CD4-positive, alpha-beta memory T cell (primary cell): ENCODE measurements at places on chromosomes 3 and 15.

GRCh38 chr3:179272385-179272784 lies 21.5 kb upstream of the KCNMB3 start:
- DNase-seq, result no peak

DNA sequence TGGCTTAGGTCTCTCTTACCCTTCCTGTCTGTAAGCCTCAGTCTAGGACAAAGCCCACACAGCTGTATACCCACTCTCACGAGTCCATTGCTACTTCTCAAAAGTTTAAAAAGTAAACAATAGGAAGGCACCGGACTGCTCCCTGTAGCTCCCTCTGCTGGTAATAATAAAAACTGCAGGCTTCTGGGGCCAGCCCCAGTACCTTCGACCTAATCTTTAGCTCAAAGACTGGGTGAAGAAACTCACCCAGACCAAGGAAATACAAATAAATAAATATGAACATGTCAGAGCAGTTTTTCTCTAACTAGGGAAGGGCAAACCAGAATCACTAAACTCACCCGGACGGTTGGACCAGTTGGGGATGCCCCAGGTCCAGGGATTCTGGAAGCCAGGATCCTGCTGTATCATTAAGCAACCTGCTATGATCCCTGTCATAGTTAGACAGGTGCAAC lies 5.0 kb downstream of the FAM219B start:
- peak; percentile 53 for DNase-seq

GRCh38 chr15:83739629-83740028 lies 85.7 kb downstream of the ADAMTSL3 start:
- no peak for DNase-seq

DNA sequence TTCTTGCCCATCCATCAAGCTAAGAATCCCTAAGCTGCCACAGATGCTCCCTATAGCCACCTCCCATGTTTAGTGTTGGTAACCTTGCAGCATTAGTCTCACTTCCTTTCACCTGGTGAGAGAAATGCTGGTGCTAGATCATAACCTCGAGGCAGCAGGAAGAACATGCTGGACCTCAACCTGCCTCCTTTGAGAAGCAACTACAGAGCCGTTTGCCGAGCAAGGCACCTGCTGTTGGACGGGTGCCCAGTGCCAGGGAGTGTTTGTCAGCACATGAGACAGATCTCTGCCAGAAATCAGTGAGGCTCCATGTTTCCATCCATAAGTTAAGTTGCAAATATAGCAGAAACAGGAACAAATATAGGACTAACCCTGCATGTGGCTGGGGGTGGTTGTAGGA lies 955.7 kb downstream of the TUSC7 start:
- DNase-seq, result no peak

DNA sequence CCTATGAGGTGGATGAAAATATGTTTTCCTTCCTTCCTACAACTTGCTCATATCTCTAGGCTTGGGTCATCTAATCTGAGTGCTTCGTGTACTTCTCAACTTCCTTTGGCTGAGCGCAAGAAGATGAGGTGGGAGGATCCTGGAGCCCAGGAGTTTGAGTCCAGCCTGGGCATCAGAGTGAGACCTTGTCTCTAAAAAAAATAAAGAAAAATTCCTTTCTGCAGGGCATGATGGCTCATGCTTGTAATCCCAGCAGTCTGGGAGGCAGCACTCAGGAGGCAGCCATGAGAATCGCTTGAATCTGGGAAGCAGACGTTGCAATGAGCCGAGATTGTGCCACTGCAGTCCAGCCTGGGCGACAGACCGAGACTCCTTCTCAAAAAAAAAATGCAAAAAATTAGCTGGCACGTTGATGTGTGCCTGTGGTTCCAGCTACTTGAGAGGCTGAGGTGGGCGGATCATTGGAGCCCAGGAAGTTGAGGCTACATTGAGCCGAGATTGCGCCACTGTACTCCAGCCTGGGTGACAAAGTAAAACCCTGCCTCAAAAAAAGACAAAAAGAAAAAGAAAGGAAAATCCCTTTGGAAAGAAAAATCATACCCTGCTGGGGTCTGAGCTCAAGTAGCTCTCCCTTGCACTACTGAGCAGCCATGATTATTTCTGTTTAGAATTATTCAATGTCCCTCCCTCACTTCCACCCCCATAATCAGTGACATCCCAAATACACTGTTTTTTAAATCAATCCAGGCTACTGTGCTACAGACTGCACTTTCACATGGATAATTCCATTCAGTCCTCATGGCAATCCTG lies 28.0 kb upstream of the RAB11A start:
- no peak for DNase-seq

GRCh38 chr15:36605604-36606263 lies 26.3 kb downstream of the CDIN1 start:
- DNase-seq, result no peak

DNA sequence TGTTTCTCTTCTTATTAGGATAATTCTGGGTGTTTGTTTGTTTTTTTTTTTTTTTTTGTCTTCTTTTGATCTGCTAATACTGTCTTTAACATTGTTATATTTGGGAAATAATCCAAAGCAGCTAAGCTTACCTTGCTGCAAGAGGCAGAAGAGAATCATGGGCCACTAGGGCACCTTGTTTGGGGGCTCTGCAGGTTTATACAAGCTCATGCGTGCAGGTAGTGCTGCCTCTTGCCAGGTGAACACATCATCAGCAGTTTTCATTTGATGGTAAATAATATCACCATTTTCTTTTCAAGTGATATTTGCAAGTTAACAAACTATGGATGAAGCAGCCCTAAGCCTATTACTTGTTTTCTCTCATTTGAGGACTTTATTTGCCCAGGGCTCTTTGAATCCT lies 37.9 kb downstream of the MAP3K13 start:
- DNase-seq, result no peak

DNA sequence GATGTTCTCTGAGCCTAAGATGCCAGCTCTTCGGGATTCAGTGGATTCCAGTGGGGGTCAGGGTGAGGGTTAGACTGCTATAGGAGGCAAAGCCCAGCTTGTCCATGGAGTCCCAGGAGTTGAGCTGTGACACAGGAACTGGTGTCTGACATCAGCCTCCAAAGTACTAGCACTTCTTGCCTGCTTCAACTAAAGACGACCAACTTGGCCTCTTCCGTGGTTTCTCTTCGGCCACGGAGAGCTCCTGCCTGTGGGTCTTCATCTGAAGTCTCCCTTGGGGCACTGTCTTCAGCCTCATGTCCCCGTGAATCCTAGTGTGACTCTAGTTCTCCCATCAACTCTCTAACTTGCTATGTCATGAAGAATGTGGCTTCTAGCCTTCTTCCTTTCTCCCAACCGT lies 12.8 kb upstream of the ACAN start:
- DNase-seq, result no peak

GRCh38 chr3:38616658-38617057 lies 32.8 kb downstream of the SCN5A start:
- no peak for DNase-seq

GRCh38 chr3:141151439-141151838 lies 80.2 kb upstream of the PXYLP1 start:
- DNase-seq, result no peak

GRCh38 chr3:123067689-123068600 lies 1.1 kb downstream of the PDIA5 start:
- DNase-seq, result no peak

DNA sequence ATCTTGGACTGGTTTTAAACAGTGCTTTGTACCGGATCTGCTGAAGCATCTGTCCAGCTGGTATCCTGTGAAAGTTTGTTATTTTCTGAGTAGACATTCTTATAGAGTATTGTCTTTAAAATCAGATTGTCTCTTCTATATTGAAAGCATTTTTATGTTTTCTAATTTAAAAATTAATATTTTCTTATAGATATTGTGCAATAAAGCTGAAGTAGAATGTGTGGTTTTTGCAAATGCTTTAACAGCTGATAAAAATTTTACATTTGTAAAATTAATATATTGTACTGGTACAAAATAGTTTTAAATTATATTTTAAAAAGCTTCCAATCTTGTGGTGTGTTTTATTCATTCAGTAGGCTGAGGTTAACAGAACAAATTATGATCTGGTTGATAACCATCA lies 31.9 kb downstream of the SGO1 start:
- no peak for DNase-seq

- DNase-seq, result no peak
Measured at GRCh38 chr3:187902936-187903335, 157.7 kb upstream of the BCL6 start.

GRCh38 chr15:75733761-75734651 lies 21.4 kb upstream of the CSPG4 start:
- DNase-seq, result no peak

DNA sequence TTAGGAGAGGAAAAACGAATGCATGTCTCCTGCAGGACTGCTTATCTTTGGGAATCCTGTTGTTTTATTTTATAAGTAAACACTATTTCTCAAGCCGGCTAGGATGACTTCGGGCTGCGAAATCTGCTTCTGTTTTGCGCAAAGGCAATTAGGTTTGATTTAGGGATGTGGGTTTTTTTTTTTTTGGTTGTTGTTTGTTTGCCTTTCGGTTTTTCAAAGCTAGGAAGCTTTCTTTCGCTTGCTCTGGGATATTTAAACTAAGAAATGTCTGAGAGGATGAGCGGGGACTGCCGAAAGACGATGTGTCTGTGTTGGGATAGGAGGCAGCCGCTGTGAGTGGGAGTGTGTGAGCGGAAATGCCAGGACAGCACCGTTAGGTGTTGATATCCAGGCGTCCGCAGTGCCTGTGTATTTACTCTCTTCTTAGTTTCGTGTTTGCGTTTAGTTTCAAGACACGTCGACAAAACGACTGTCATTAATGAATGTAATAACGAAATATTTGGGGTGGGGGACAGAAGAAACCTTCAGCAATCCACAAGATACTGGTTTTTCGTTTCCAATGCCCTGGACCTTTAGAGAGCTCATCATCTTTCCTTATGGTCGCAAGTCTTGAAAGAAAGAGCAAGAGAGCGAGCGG lies 604 bp downstream of the ISL2 start:
- no peak for DNase-seq
